Cortex of kidney (tissue), 1 donor: ENCODE measurements at places on chromosomes 7 and 10.

- DNase-seq: no peak
Observed at GRCh38 chr7:122831436-122831835, 54.8 kb downstream of the CADPS2 start.

DNA sequence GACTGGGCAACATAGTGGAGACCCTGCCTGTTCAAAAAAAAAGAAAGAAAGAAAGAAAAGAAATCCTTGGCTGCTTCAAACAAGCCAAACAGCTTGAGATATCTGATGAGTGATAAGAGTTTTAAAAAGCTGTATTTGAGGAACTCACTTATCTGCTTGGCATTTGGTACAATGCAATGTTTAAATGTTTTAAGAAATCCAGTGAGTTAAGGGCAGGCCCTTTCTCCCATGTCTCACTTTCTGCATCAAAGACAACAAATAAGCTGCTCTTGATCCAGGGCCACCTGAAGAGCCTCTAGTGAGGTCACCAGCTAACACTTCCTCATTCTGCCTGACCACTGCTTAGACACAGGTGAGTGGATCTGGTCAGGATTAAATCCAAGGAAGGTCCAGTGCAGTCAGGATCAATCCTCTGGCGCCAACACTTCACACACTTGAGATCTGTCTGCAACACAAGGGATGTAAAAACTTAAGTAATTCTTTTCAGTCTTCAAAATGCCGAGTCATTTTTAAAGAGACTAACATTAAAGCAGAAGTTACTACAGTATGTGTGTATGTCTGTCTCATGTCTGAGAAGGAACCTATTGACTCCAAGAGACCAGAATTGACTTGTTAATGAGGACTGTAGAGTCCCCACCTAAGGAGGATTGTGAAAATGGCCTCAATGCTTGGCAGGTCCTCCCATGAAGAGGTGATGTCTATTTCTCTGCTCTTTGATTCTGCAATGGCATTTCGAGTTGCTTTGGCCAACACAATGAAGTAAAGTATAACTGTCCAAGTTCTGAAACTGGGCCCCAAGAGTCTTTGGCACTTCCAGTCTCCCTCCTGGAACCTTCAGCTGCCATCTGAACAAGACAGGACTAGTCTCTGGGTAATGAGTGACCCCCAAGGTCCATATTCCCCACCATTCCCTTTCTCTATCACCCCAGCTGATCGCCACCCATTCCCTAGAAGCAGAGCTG lies 43.1 kb downstream of the CREB3L2 start:
- no peak for DNase-seq

DNA sequence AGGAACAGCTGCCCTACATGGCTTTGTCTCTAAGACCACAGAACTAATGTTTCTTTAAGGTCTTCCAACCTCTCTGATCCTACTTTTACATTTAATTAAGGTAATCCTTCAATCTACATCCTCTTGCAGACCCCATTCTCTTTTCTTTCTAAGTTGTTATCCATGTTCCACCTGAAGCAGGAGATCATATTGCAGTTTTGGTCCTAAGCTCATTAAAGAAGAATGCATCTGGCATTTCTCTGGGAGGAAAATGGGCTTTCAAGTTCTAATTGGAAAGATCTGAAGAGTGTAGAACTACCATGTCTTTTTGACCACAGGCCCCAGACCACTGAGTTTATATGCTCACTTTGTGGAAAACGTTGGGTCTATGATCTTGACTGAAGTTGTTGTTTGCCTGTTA lies 111.2 kb downstream of the SEM1 start:
- no peak for DNase-seq

DNA sequence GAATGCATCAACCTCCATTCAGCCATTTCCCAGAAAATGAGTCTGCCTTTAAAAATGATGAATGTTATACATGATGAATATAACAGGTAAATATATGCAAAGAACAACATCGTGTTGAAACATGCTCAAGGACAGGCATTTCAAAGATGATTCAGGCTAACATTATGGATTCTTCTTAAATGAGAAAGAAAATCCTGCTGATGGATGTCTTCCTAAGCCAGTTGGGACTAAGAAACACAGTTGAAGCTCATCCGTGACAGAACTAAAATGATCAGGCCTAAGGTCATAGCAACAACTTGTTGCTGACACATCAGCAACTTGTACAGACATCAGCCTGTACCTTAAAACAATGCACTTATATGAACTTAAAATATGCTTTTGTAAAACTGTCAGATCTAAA lies 267.9 kb downstream of the MAGI2 start:
- DNase-seq: no peak

GRCh38 chr10:88852327-88852726 lies 683 bp upstream of the ANKRD22 start:
- no peak for DNase-seq

DNA sequence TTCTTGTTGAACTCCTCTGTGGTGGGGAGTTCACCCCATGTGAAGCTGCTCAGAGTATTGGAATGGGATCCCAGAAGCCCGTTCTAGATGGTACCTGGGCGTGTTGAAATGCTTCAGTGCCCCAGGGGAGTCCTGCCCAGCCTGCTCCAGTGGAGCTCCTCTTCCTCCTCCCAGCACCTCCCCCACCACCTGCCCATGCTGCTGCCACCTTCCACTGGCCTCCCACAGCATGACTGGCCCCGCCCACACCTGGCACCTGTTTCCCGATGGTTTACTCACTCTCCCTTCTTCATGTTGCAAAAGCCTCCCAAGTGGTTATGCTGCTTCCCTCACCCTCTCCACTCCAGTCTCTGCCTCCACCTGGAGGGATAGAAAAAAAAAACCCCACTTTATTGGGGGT lies 32.2 kb upstream of the PCBD1 start:
- no peak for DNase-seq

GRCh38 chr10:3385487-3385886 lies 212.9 kb upstream of the PITRM1 start:
- no peak for DNase-seq

DNA sequence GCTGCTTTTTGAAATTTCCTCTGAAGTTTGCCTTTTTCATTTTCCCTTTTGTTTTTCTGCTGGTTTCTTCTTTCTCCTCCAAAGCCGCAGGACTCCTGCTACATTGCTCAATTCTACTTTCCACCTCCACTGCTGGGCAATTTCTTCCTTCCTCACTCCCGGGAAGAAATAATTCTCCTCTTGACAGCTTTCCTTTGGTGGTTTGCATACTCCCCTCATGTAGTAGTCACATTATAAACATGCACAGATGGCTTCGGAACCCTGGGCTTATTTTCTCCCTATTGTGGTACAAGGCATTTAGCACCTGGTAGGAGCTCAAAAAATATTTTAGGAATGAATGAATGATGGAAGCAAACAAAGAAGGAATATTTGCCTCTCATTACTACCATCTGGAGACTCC lies 977.2 kb downstream of the LRMDA start:
- no peak for DNase-seq
